ENCODE measurements at places on chromosomes 5 and 9.

DNA sequence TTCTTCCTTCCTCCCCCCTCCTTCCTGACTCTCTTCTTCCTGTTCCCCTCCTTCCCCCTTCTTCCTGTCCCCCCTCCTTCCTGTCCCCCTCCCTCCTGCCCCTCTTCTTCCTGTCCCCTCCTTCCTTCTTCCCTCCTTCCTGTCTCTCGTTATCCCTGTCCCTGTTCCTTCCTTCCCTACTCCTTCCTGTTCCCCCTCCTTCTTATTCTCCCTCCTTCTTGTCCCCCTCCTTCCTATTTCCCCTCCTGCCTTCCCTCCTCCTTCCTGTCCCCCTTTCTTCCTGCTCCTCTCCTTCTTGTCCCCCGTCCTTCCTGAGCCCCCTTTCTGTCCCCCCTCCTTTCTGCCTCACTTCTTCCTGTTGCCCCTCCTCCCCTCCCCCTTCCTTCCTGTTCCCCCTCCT lies 70.6 kb downstream of the COL5A1 start:
- DNase-seq: no peak

DNA sequence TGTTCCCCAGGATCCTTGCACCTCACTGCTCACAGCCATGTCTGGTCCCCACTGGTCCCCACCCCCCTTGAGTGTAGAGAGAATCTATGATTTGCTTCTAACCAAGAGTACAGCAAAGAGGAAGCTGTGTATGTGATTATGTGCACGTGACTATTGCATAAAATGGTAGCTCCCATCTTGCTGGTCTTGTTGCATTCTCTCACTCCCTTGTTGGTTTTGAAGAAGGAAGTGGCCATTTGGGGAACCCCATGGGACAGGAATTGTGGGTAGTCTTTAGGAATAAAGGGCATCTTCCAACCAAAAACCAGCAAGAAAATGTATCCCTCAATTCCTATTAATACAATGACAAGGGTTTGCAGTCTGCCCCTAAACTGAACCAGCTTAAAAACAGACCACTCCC lies 5.2 kb upstream of the FCN2 start:
- no peak for DNase-seq

GRCh38 chr9:69019808-69020207 lies 5.9 kb upstream of the PRKACG start:
- no peak for DNase-seq

GRCh38 chr9:97507428-97507984 lies 6.0 kb downstream of the TMOD1 start:
- DNase-seq: no peak

GRCh38 chr9:110900456-110900855 lies 137.8 kb downstream of the LPAR1 start:
- DNase-seq: no peak

GRCh38 chr9:81609782-81610739 lies 79.3 kb downstream of the TLE1 start:
- no peak for DNase-seq

DNA sequence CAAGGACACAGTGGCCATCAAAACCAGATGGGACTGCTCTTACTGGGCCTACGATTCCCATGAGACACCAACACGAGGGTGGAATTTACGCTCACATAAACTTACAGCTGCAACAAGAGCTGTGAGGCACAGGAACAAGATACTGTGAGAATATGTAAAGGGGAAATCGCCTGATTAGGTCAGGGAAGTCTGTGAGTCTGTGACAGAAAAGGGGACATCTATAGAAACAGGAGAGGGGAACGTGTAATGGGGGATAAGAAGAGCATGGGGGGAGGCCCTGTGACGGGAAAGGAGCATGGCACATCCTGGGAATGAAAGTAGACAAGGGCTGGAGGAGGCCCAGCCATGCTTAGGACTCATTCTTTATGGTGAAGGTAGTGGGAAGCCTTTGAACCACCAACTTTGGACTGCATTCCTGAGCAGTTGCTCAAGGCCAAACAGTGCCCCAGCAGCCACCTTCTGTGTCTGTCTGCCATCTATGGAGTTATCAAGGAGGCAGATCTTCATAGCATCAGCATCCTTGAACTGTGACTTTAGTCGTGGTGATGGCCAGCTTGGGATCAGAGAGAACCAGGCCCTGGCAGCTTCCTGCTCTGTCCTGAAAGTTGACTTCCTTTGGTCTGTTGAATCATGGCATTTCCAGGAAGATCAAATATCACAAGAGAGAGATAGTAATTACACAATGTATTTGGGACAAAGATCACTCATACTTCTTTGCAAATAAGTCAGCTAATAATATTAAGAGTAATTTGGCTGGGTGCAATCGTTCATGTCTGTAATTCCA lies 87.9 kb upstream of the FAM169A start:
- DNase-seq: no peak

Measured in NCI-H526 treated with DMSO at 0.1 percent for 48 hours (cell line).